ENCODE measurements at places on chromosomes 4 and X.
A peak's percentile ranks its signal among the peaks of the same experiment; 100 is the strongest.

GRCh38 chr4:128427832-128428366 lies 140.3 kb upstream of the PGRMC2 start:
- DNase-seq, result peak; percentile 59

- DNase-seq, result no peak
These were observed 101.4 kb downstream of the C4orf51 start for GRCh38 chr4:145781351-145781750.

GRCh38 chr4:136927172-136927571 lies 605.1 kb downstream of the PCDH18 start:
- no peak for DNase-seq

- DNase-seq, result no peak
These were observed 216.8 kb upstream of the PSAPL1 start for GRCh38 chr4:7651461-7651921.

GRCh38 chr4:184383497-184384055 lies 90.8 kb downstream of the IRF2 start:
- no peak for DNase-seq

- DNase-seq, result no peak
These were observed 8.0 kb downstream of the OFD1 start for GRCh38 chrX:13742397-13743176.

- DNase-seq, result no peak
These were observed 38.1 kb upstream of the IRAK1 start for GRCh38 chrX:154057791-154058190.

Data from HEK293T (cell line).